WERI-Rb-1 (cell line): ENCODE measurements at places on chromosomes 11 and 22.

- no peak for DNase-seq
Observed at GRCh38 chr11:119156496-119156895, 7.6 kb downstream of the ABCG4 start.

DNA sequence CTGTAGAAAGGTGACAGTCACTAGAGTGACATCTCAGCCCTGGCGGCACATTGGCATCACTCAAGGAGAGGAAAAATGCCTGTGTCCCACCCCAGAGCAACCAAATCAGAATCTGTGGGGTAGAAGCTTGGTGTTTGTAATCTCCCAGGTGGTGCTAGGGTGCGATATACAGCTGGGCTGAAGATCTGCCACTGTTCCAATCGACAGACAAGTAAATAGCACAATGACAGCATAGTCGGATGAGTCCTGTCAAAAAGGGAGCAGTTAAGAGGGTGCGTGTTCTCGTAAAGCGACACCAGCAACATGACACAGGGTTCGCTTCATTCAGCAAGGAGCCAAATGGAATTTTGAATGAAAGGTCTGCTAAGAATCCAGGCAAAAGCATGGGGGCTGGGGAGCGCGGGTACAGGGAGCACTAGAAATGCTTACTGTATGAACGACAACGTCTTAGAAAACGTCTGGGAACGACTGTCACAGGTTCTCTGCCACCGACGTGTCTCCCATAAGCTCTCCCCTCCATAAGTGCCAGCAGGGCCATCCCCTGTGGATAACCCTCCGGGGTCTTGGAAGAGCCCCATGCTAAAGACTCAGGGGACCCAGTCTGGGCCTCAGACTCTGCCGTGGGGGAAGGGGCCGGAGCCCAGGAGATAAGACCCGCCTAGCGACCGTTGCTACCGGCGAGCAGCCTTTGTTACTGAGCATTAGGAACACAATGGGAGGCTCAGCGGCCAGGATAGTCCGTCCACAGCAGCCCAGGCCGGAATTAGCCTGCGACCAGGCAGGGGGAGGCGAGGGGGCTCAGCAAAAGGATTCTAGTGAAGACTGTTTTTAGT, 20.8 kb downstream of the ADA2 start:
- peak; percentile 33 for DNase-seq

GRCh38 chr11:134346101-134346975, 14.6 kb downstream of the GLB1L2 start:
- no peak for DNase-seq

DNA sequence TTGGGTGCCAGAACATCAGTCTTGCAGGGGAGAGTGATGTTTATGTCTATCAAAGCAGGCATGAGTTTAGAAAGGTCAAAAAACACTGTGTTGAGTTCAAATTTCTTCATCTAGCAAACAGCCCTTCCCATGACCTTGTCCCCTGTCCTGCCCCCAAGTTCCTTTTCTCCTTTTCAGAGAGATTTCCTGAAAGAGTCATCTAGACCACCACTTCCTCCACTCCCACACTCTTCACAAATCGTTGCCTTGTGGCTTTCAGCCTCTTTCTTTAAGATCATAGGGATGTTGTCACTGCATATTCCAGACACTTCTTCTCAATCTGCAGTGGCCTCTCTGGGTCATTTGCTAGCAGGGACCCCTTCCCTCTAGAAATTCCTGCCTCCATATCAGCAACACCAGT, 290.5 kb downstream of the TENM4 start:
- no peak for DNase-seq

GRCh38 chr11:99739464-99740089, 718.8 kb downstream of the CNTN5 start:
- peak; percentile 13 for DNase-seq

- DNase-seq = no peak
Observed at GRCh38 chr11:18322818-18323570, 627 bp downstream of the GTF2H1 start.

GRCh38 chr22:50691521-50691920, 18.9 kb downstream of the SHANK3 start:
- peak; percentile 15 for DNase-seq

DNA sequence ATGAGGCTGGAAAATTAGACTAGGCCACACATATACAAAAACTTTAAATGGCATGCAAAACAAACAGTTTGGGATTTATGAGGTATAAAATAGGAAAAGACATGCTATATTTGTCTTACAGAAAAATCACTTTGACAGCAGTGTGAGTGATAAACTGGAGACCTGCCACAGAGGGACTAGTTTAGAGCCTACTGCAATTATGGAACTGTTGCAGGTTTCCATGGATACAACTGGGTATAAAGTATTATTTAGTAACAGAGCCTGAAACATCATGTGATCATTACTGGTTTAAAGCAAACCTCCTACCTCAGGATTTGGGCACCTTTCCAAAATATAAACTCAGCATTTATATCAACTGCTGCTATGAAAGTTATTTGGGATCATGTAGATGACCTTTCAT, 1032.5 kb downstream of the DLG2 start:
- DNase-seq = no peak

GRCh38 chr11:28517621-28518020, 409.4 kb downstream of the METTL15 start:
- DNase-seq = no peak
